ENCODE measurements at places on chromosomes 3 and 15.
A peak's percentile ranks its signal among the peaks of the same experiment; 100 is the strongest.

DNA sequence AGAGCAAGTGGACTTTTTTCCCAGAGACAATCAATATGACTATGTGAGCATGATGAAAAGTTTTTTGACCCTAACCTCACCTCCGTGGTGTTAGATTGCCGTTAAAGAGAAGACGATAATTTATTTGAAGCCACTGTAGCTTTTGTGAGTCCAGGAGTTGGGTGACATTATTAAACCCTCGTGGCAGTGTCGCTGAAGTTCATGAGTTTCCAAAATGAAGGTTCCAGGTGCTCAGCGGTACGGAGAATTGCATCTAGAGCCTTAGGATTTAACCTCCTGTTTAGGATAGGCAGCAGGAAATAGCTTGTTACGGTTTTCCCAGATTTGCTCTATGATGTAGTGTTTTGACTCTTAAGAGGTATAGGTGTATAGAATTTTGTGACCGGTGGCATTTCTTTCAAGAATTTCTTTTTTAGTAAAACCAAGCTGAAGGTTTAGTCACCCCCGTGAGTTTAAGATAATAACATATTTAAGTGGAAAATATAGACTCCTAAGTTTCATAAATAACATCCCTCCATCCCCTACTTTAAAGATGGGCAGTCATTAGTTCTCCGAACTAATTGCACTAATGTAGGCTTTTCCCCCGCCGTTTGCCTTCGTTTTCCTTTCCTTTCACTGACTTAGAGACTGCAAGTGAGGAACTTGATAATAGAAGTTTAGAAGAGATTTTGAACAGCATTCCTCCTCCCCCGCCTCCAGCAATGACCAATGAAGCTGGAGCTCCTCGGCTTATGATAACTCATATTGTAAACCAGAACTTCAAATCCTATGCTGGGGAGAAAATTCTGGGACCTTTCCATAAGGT, 2.0 kb downstream of the SMC4 start:
- peak; percentile 72 for DNase-seq

- DNase-seq = no peak
Measured at GRCh38 chr3:144028798-144029411, 57.3 kb downstream of the DIPK2A start.

DNA sequence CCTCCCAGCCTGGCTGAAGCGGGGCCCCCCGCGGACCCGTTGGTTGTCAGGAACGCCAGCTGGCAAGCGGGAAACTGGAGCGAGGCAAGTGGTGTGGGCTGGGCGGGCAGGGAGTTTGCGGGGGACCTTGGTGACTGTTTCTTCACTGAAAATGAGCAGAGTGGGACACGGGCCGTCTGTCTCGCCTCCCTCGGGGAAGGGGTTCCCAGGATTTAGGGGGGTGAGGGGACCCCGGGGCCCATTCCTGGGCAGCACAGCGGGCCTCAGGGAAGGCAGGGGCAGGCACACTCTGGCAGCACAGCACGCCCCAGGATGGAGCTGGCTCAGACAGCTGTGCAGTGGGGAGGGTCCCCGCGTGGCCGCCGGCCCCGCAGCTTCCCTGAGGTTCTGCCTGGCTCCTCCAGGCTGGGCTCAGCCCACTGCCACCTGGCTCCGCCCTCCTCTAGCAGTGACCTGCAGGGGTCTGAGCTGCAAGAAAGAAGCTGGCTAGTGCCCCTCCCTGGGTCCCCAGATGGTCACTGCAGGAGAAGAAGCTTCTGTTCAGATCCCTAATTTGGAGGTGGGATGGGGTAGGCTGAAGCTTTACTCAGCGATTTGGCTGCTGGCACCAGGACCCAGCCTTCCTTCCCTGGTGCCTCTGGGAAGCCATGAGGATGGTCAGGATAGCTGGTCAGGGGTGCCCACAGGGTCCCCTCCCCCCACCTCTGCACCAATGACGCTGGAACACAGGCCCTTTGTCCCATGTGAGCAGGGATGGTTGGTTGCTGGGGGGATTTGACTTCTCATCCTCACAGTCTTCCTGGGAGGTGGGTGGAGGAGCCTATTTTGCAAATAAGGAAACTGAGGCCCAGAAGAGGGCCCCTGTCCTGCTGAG, 90.4 kb downstream of the TBC1D2B start:
- peak; percentile 60 for DNase-seq

GRCh38 chr3:188154809-188155574, 1.0 kb downstream of the LPP start:
- DNase-seq = no peak

DNA sequence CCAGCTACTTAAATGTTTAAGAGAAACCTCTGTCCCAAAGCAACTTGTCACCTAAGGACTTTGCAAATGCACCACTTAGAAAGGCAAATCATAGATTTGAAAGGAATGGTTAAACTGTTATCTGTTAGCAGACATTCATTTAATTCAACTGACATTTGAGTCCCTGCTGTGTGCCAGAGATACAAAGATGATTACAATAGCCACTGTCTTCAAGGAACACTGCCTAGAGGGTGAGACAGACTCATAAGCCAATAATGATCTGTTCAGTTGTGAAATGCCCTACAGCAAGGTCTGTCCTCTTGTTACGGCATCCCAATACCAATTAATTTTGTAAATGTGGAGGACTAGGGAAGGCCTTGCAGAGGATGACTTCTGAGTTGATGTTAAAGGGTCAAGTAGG, 113.1 kb downstream of the ATG7 start:
- no peak for DNase-seq

DNA sequence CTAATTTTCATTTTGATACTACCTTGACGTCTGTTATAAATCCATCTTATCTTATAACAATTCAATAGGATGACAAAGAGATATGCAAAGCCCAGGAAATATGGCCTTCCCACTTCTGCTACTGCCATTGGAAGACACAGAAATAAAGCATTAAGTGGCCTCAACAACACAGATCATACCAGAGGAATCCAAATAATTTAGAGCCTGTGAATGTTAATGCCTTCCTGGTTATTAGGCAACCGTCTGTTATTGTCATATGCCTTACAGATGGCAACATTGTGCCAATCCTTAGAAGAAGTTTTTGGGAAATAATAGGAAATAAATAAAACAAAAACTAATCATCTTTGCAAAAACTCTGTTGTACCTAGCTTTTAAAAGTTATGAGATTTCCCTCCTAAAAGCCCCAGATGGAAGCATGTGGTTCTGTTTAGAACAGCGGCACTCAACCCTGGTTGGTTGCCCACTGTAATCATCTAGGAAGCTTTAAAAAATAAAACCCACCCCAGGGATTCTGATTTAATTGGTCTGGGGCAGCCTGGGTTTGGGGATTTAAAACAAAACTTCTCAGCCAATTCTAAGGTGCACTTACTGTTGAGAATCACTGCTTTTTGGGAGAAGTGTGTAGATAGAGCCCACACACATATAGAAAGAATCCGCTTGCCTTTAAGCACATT, 704.8 kb upstream of the CFAP20DC start:
- DNase-seq = no peak

- no peak for DNase-seq
Measured at GRCh38 chr3:194540274-194540905, 53.6 kb upstream of the ATP13A3 start.

DNA sequence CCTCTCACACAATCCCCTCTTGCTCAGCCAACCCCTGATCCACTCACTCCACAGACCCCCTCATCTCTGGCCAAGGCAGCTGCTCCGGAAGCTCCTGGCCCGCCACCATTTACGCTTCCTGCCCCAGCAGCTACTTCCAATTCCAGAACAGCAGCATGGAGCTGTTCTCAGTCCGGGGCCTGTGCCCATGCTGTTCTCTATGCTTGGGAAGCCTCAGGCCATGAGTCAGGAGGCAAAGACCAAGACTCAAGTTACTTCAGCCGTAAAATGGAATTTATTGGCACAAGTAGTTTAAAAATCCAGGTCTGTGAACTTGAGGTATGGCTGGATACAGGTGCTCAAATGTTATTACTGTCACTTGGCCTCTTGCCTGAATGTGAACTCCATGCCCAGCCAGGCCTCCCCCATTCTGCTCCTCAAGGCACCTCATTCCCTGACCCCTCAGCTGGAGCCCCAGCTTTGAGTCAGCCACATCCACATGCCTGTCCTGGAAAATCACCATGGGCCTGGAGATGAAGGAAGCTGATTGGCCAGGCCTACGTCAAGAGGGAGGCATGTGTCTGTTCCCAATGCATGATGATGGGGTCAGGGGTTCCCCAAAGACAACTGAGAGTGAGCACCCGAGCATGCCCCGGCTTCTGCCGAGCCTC, 31.4 kb upstream of the CACNA2D2 start:
- DNase-seq = no peak

All from eye (tissue), 1 donor.